Natural killer cell (primary cell): ENCODE measurements at places on chromosomes 2 and 18. TPM values are rescaled to one million over a fixed set of nuclear protein-coding genes. Genes with fewer than 3 reads are reported as not detected.

G6PC2 gene
- not detected for total RNA-seq

DNA sequence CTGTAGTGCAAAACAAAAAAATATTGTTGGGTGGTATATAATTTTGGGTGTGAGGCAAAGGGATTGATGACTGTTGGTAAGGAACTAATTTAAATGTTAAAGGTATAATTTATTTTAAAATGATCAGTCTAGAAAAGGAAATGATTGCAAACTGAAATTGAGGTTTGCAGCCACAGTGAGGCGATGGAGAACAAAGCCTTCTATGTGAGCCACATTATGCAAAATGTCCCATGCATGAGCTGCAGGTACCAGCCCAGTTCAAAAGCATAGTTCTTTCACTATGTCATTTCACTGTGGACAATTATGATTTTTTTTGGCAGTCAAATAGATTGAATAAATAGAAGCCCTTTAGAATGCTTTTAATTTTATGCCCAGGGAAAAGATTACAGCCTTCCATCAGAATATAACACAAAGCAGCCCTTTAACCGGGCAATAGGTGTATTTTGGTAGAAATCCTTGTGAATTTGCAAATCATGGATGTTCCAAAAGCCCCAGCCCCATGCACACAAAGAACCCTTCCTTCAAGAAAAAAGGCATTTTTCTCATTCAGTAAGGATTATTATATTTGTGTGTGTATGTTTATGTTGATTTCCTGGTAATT is 1.7 kb downstream of the MAP2 start:
- no peak overlapping the region for H3K27ac ChIP-seq
- DNase-seq = peak; percentile 6
- peaks cover 14% of the 10 kb centered on the region for H3K4me1 ChIP-seq
- H3K27me3 ChIP-seq = peaks cover 8% of the 10 kb centered on the region

GRCh38 chr2:120543899-120544298 is 191.8 kb upstream of the GLI2 start:
- no peak overlapping the region for H3K4me3 ChIP-seq
- no peaks in the 10 kb centered on the region for H3K4me1 ChIP-seq
- no peaks in the 10 kb centered on the region for H3K27me3 ChIP-seq

MAT2A gene
- total RNA-seq = 135 TPM

MATN3 gene
- total RNA-seq = not detected

DLGAP1 gene
- not detected for total RNA-seq

ACMSD gene
- total RNA-seq = not detected
